ENCODE measurements at places on chromosomes 6 and 20.

GRCh38 chr20:57210054-57210910 lies 56.2 kb downstream of the BMP7 start:
- DNase-seq: peak; percentile 72

DNA sequence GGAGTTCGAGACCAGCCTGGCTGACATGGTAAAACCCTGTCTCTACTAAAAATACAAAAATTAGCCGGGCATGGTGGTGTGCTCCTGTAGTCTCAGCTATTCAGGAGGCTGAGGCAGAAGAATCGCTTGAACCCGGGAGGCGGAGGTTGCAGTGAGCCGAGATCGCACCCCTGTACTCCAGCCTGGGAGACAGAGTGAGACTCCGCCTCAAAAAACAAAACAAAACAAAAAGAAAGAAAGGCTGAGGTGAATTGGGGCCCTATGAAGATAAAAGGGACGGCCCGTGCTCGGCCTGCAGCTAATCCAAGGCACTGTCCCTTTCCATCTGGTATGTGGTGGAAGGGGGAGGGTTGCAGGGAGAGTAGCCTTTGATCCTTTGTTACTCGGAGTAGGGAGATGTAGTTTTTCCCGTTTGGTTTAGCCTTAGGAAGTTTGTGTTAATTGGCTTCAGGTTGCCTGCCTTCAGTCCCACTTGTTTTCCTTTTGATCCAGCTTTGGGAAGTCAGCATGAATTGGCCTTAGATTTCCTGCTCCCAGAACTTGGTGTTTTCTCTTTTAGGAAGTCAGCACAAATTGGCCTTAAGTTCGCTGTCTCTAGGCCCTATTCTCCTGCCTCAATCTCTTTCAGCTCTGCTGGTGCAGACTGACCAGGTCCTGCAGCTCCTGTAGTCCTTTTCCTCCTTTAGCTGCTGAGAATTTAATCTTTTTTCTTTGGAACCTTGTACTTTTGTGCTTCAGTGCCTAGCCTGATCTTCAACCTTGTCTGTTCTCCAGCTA lies 36.1 kb upstream of the PAQR8 start:
- peak; percentile 70 for DNase-seq

DNA sequence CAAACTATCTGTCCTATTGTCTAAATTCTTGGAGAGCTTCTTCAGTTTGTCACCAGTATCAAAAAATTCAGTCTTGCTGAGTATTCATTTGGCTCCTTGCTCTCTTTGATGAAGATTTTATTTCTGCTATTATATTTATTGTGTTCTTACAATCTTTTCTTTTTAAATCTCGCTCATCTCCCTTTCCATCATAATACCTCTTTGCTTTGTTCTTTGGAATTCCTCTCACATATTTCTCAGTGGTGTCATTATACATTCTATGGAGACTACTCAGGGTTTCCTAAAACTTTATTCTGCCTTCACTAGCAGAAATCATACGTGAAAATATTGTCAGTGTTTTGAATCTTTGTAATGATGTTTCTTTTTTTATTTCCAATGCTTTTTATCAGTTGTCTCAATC lies 445.2 kb upstream of the ID4 start:
- no peak for DNase-seq

DNA sequence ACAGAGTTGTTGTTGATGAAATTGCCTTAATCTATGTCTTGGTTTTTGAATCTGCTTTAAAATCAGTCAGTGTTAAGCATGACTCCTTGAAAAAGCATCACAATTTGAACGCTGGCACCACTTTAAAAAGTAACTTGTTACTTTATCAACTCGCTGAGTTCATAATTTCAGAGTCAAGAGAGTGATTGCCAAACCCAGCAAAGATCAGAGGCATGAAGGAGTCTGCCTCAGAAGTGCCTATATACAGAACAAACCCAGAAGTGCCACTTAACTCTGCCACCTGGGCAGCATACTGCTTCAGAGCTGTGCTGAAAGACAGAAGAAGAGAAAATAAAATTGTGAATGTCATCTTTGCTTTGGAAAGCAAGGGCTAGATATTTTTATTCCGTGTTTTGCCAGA lies 73.6 kb upstream of the HCRTR2 start:
- DNase-seq: no peak

- no peak for DNase-seq
Observed at GRCh38 chr20:61057443-61058121, 194.5 kb upstream of the CDH4 start.

DNA sequence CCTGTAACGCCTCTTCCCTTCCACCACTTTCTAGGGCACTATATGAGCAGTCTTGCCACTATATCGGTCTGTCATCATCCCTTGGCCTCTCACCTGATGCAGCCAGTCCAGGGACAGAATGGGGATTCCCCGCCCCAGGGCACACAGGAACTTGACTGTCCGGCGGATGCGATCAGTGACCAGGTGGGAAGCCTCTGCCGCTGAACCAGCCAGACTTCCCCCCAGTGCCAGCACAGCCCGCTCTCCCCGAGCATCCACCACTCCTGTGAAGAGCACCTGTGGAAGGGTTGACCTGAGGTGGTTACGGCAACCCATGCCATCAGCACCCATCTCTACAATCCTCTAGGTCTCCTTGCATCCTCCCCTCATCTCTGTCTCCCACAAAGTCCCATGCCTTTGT lies 12.2 kb upstream of the NRM start:
- no peak for DNase-seq

GRCh38 chr6:116003668-116004067 lies 57.0 kb downstream of the FRK start:
- no peak for DNase-seq

GRCh38 chr6:88493717-88494116 lies 327.6 kb upstream of the CNR1 start:
- no peak for DNase-seq

All from hepatocyte (in vitro differentiated cells).